ENCODE measurements at places on chromosomes 3 and 15.

DNA sequence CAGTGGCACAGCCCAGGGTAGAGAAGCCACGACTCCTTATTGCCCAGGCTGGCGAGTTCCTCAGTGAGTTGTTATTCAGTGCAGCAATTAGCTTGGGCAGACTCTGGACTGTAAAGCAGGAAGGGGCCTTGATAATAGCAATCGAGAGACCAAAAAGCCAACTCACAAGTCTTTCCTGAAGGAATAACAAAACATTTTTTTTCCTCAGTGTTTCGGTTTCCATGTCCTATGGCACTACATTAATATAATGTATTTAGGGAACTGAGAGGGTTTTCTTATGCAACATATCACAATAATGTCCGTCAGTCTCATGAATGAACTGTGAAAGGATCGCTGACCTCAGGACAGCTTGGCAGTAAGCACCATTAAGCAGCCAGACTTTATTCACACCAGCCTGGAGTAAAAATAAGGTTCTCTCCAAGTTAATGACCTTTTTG is 248.9 kb upstream of the TBL1XR1 start:
- DNase-seq, result no peak

GRCh38 chr3:11297126-11297525 is 24.9 kb downstream of the ATG7 start:
- no peak for DNase-seq

GRCh38 chr15:74402873-74403587 is 30.7 kb downstream of the SEMA7A start:
- DNase-seq, result peak; percentile 72

- DNase-seq, result no peak
These were observed 339.7 kb upstream of the NR2F2 start for GRCh38 chr15:95990833-95991232.

DNA sequence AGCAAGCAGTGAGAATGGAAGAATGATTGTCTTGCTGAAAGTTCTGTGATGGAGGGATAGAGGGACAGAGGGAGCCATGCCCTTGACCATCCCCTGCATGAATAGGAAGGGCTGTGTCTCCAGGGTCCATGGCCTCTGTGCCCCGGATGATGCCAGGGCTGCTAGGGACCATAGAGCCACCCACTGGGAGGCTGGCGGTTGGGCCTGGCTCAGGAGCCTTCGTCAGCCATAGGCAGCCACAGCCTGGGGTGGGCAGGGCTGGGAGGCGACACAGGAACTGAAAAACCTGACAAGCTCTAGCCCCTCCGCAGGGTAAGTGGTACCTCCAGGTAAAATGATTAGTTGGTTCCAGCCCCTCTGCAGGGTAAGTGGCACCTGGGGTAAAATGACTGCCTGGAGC is 19.1 kb upstream of the LAMP3 start:
- DNase-seq, result no peak

DNA sequence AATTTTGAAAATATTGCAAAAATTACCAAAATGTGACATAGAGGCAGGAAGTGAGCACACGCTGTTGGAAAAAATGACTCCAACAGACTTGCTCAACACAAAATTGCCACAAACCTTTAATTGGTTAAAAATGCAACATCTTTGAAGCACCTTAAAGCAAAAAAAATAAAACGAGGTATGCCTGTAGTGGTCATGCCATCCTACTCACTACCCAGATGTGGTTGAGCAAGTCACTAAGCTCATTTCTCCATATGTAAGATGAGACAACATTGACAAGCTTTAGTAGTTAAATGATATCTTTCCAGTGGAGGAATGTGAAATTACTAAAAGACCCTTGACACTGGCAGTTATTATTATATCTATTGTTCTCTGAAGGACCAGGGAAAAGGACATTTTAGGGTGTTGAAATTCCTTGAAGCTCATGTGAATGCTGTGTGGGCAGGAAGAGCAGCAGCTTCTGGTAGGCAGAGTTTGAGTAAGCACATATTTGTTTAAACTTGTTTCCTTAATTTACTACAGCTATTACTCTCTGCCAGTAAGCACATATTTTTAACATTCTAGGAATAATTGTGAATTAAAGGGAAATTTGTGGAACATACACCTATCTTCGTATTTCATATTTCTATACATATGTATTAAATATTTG is 131.6 kb upstream of the P2RY1 start:
- DNase-seq, result no peak

- DNase-seq, result no peak
These were observed 90.2 kb upstream of the CHD2 start for GRCh38 chr15:92809880-92810361.

- no peak for DNase-seq
These were observed 464.9 kb upstream of the RBMS3 start for GRCh38 chr3:28816017-28816416.

Data from stimulated activated CD8-positive, alpha-beta memory T cell treated with anti-CD3 and anti-CD28 coated beads, Interleukin-12 subunit alpha, Interleukin-12 subunit beta, amount 100 ng/mL, for 4 hours (primary cell).